ENCODE measurements at places on chromosomes 7 and 10. TPM values are rescaled to one million over a fixed set of nuclear protein-coding genes. Genes with fewer than 3 reads are reported as not detected.

- DNase-seq, result no peak
Observed at GRCh38 chr10:47283848-47284247, 16.1 kb upstream of the GDF10 start.

NCF1 gene
- total RNA-seq, result 7.1 TPM

GRCh38 chr7:69162931-69163670 lies 435.2 kb upstream of the AUTS2 start:
- DNase-seq, result no peak

SDK1 gene
- 11.8 TPM for total RNA-seq

- DNase-seq, result no peak
Observed at GRCh38 chr10:51201947-51202346, 127.7 kb downstream of the PRKG1 start.

GRCh38 chr10:91211675-91212074 lies 8.8 kb upstream of the PCGF5 start:
- no peak for DNase-seq

CYP2C19 gene
- total RNA-seq, result not detected

- DNase-seq, result no peak
Observed at GRCh38 chr7:55405856-55406541, 40.9 kb downstream of the LANCL2 start.
